Aorta (tissue), 5 donors: ENCODE measurements at places on chromosomes 7 and 10. TPM values are rescaled to one million over a fixed set of nuclear protein-coding genes. Genes with fewer than 3 reads are reported as not detected.

SLC39A12 gene
- not detected for polyA plus RNA-seq

SPDYE1 gene
- 0.05 TPM for polyA plus RNA-seq

SPAM1 gene
- polyA plus RNA-seq, result not detected

ZNF853 gene
- polyA plus RNA-seq, result 4.6 TPM

TM9SF3 gene
- 42.9 TPM for polyA plus RNA-seq

POLR2J gene
- 92.9 TPM for polyA plus RNA-seq

SPACDR gene
- not detected for polyA plus RNA-seq

AGMO gene
- polyA plus RNA-seq, result 2.0 TPM

CUBN gene
- polyA plus RNA-seq, result 0.13 TPM

TBX20 gene
- not detected for polyA plus RNA-seq

RPP30 gene
- polyA plus RNA-seq, result 42.6 TPM

JAKMIP3 gene
- not detected for polyA plus RNA-seq

PRKAR2B gene
- polyA plus RNA-seq, result 2.6 TPM

STEAP1B gene
- 0.36 TPM for polyA plus RNA-seq

SYT15B gene
- not detected for polyA plus RNA-seq

AKR1E2 gene
- 4.9 TPM for polyA plus RNA-seq

NPFFR1 gene
- polyA plus RNA-seq, result not detected

GIMAP7 gene
- 5.4 TPM for polyA plus RNA-seq

ZNF425 gene
- 2.1 TPM for polyA plus RNA-seq

ASB15 gene
- polyA plus RNA-seq, result 0.13 TPM

ARL5B gene
- 3.5 TPM for polyA plus RNA-seq

EN2 gene
- not detected for polyA plus RNA-seq

LIPN gene
- polyA plus RNA-seq, result 0.43 TPM

IL2RA gene
- 4.1 TPM for polyA plus RNA-seq
